ENCODE measurements at places on chromosomes 3 and 15.

DNA sequence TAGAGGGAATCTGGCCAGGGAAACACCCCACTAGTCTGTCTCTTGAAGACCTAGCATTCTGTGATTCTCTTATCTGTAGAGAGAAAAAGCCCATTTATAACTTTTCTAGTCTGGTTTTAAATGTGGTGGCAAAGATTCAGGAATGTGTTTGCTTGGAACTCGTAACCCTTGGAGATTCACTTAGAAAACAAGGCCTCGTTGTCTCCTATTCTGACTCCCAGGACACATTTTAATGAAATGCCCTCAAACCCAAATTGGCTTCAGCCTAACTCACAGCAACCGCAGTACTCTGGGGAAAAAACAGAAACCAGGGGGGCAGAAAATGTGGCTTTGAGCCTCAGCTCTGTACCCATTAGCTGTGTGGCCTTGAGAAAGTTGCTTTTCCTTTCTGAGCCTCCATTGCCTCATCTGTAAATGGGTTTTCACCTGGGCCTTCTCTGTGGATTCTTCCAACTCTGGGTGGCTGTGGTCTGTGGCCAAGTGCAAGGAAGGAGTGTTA lies 36.5 kb downstream of the RPLP1 start:
- DNase-seq: no peak

DNA sequence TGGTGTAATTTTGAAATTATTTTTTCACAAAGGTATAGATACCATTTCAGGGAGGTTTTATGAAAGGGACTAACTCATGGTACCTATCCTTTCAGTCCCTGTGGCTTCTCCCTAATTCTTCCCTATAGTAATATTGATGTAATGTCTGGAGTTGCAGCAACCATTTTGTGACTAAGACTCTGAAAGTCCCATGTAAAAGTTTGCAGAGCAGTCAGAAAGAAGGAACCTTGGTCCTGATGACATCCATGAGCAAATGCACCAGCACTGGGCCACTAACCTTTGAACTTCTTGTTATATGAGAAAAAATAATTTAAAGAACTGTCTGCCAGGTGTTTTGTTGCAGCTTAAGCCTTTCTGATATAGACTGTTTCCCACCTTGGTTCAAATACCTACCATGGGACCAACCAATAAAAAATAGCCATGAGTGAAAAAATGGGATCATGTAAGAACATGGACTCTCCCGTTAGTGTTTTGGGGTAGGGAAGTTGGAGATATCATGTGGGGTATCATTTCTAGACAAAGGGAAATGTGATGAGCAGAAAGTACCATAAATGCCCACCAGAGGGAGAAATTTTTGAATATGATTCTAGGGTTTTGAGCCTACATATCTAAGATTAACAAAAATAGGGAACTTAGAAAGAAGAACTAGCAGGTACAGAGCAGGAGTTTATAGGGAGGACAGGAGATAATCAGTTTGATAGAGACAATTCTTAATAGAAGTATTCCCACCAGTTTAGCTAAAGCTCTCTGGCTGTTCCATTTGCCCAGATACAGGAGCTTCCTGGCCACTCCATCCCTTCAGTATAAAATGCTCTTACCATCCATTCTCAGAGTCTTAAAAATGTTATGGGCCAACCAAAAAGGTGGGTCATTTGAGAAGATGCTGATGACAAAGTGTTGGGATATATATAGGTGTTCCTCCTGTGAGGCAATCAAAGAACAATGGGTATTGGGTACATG lies 3.4 kb upstream of the CPOX start:
- peak; percentile 57 for DNase-seq

- no peak for DNase-seq
Observed at GRCh38 chr3:63998852-63999754, 24.2 kb downstream of the PSMD6 start.

DNA sequence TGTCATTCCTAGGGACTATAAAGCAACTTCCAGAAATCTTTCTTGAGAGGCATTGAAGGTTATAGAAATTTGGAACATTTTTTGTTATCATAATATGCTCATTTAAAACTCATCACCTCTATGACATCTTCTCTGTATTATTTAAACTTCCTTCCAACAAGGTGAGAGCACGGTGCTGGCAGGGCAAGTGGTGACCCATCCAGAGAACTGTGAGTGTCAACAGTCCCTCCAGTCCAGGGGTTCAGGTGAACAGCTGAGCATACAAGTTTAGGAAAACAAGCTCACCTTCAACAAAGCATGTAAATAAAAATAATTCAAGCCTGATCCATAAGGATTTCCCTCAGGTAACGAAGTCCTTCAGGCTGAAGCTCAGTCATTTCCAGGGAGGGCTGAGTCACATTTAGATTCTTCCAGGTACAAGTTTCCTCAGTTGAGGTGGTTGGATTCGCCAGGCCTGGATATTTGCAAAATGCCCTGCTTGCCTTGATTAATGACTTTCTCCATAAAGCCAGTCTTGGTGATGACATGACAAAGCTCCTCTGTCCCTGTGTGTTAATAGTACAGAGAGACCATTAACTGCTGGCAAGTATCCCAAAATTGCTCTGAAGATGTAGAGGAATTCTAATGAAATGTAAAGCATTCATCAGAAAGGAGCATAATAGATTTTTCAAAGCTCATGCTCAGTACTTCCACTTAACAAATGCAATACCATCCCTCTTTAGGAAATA lies 263.6 kb upstream of the GADL1 start:
- no peak for DNase-seq

- no peak for DNase-seq
Observed at GRCh38 chr3:170137986-170138385, 43.5 kb downstream of the PHC3 start.

DNA sequence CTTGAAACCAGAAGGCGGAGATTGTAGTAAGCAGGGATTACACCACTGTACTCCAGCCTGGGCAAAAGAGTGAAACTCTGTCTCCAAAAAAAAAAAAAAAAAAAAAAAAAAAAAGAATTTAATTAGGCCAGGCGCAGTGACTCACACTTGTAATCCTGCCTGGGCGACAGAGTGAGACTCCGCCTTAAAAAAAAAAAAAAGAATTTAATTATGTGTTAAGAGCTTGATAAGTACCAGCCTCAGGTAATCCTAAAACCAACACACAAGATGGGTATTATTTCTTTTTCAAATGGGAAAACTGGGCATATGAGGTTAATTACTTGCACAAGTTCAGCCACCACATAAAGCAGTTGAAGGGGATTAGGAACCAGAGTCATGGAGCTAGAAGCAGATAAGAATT lies 49.0 kb downstream of the PBRM1 start:
- no peak for DNase-seq

GRCh38 chr3:23649448-23649847 lies 156.3 kb upstream of the UBE2E1 start:
- DNase-seq: no peak

DNA sequence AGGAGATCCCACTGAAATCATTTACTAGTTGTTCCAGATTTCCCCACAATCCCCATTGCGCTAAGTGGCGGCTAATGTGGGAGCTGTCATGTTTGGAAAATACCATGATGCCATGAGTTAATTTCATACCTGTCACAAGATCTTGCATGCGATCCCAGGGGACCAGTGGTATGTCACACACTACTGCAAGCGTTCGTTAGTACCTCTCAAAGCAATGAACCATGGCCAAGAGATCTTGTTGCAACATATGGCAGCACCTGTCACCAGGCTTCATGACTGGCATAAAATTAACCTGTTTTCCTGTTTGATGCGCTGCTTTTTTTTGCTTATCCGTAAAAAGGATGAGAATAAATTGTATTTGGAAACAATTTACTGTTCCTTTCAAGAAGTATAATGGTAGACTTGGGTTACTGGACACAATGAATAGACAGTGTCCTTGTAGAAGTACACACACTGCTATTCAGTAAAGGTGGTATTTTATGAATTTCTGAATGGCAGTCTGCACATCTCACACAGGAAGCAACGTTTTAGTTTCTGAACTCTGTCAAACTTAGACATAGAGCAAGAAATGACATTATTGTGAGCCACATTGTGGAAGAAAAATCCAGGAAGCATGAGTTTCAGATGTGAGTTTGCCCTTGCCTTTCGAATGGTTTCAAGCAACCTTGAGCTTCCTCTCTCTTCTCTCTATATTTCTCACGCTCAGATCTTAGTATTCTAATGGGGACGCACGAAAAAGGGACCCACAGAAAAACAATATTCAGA lies 81.9 kb downstream of the CHL1 start:
- DNase-seq: no peak

GRCh38 chr15:37245358-37245757 lies 145.0 kb upstream of the MEIS2 start:
- no peak for DNase-seq

- DNase-seq: no peak
Observed at GRCh38 chr3:21665444-21666100, 85.4 kb downstream of the ZNF385D start.

DNA sequence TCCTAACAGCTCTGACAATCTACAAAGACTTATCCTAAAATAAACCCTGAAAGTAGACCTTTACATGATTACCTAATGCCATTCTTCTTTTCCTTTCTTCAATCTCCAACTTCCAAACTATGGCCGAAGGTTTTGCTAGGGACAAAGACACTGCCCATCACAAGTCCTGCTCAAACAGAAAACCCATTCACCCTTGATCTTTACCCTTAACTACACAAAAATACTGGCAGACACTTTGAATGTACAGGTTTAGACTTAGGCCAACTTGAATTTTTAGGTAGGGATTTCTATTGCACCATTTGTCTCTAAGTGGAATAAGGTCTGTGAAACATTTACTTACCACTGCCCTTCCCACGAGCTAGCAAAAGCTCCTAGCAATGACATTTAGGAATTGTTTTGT lies 64.6 kb downstream of the TMEM212 start:
- no peak for DNase-seq

GRCh38 chr15:42035435-42035761 lies 14.6 kb upstream of the PLA2G4E start:
- peak; percentile 14 for DNase-seq

DNA sequence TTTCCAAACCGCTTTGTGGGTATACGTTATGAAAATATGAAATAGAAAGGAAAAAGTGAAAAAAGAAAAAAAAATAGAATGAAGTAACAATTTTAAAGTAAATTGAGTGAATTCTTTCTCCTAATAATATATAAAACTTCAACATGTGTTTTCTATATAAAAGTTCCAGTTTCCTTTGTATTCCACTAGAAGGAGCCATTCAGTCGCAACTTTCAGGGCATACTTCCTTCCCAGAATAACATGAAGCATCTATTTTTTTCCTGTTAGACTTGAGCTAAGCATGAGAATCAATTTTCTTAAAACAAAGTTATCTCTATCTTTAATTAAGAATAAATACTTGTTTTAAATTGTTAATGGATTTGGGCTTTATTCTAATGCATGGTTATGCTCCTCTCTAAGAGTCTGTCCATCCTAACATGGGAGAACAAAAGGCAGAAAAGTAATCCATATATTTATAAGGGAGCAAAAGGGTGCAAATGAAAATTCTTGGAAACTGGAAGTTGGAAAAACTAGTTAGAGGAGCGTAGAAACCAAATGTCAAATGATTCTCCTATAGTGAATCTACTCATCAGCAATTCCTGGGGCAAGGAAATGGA lies 16.0 kb upstream of the VGLL3 start:
- no peak for DNase-seq

- DNase-seq: no peak
Observed at GRCh38 chr15:34359416-34359815, 7.6 kb downstream of the LPCAT4 start.

DNA sequence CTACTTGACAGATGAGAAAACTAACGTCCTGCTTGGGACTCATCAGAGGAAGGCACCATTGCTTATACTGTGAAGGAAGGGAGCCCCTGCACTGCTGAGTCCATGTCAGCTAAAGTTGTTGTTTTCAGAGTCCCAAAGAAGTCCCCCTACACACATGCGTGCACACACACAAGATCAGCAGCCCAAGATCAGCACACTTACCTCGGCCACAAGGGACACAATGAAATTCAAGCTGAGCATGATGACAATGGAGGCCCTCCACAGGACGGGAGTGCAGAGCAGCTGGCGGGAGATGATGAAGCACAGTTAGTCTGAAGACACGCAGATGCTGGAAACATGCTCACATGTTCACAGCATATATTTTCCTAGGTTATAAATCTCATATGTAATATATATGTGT lies 28.6 kb upstream of the ATP13A5 start:
- no peak for DNase-seq
